ENCODE measurements at places on chromosomes 5 and 9.

GRCh38 chr9:5642170-5642569 is 13.3 kb downstream of the RIC1 start:
- DNase-seq: no peak

DNA sequence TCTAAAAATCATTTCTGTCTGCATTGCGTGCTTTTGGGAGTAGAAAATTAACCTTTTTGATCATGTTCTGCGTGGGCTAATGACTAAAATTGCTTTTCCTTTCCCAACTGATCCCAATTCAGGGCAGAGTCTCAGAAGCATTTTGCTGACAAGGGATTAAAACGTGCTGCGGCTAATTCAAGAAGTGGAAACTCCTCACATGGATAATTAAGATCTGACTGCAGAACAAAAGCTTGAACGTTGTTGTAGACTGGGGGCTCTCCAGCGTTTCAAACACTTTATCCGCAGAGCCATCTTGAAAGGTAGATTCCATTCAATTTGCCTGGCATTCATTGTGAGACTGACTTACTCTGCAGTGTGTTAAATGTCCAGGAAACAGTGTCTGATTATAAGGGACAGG is 485.3 kb upstream of the DMAC1 start:
- DNase-seq: peak; percentile 29

- DNase-seq: no peak
These were observed 543.1 kb downstream of the KIF4B start for GRCh38 chr5:155556700-155557099.

DNA sequence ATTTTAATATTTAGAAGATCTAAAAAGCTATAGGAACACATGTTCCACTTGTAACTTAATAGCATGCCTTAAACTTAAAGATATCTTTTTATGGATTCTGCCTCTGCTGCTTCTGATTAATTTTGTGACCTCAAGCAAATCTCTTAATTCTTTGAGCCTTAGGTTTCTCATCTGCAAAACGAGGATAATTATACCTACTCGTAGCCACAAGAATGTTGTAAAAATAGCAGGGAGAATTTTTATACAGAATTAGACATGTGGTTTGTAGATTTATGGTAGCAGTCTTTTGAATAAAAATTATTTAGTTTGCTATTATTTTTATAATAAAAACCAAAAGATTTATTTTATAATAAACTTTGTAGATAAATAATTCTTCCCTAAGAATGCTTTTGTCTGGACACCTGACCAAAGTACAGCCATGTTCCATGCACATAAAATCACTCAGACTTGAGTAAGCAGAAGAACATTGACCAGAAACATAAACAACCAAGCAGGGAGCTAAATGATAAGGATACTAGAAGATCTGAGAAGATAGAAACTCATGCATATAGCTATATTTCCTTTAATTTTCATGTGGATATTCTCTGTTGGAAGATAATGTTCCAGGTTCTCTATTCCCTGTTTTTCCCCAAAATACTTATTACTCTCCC is 18.5 kb downstream of the C9orf85 start:
- no peak for DNase-seq

GRCh38 chr5:55675119-55675518 is 37.0 kb downstream of the SLC38A9 start:
- DNase-seq: no peak

DNA sequence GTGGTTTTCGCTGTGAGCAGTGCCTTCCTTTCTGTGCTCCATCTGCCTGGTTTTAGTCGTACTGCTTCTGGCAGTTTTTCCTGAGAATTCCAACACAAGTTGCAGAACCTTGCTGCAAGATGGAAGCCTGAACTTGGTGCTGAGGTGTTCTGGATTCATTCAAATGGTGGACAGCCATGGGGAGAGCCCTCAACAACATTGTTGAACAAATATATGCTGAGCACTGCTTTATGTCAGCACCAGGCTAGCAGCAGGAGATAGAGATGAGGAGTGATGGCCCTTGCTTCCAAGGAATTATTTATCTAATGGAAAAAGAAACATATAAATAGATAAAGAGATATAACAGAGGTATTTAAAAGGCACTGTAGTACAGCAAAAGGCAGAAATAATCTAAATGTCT is 7.3 kb upstream of the RPS6 start:
- no peak for DNase-seq

Measured in putamen (tissue), 1 donor.